Amygdala (tissue), 56 donors: ENCODE measurements at places on chromosomes 1 and 21.

DNA sequence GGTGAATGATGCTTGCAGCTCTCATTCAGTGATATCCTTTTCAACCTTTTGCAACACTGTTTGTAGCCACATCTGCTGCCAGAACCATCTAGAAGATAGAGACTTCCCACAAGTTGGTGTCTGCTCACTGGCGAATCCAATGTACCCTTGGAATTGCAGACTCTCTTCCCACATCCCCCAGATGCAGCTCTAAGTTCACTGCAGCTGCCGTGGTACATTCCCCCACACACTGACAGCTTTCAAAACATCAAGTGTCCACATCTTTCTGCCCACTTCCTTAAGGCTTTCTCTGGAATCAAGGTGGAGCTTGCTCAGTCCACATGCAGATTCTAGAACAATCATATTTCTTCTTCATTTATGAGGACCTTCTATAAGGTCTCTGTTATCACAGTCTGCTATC lies 99.2 kb downstream of the PLPPR4 start:
- DNase-seq = no peak

- peak; percentile 58 for DNase-seq
Measured at GRCh38 chr21:26846036-26846931, 1.1 kb upstream of the ADAMTS1 start.

GRCh38 chr1:35657851-35658250 lies 16.5 kb upstream of the PSMB2 start:
- no peak for DNase-seq

- DNase-seq = no peak
Measured at GRCh38 chr1:84919461-84919970, 26.5 kb upstream of the LPAR3 start.

- DNase-seq = no peak
Measured at GRCh38 chr1:229137271-229137670, 133.6 kb upstream of the RAB4A start.

- DNase-seq = no peak
Measured at GRCh38 chr1:14756589-14757285, 158.3 kb downstream of the KAZN start.

DNA sequence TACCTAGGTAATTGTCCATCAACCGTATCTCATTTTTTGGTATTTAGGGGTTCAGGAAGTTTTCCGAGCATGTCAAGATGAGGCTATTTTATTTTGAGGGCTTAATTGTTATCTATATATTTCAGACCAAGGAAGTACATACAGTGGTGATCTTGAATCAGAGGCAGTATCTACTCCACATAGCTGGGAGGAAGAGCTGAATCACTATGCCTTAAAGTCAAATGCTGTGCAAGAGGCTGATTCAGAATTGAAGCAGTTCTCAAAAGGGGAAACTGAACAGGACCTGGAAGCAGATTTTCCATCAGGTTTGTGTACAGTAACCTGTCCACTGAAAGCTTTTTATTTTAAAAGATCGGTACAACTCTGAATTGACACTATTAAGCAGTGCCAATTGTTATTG lies 130.2 kb downstream of the ZMYM4 start:
- no peak for DNase-seq

DNA sequence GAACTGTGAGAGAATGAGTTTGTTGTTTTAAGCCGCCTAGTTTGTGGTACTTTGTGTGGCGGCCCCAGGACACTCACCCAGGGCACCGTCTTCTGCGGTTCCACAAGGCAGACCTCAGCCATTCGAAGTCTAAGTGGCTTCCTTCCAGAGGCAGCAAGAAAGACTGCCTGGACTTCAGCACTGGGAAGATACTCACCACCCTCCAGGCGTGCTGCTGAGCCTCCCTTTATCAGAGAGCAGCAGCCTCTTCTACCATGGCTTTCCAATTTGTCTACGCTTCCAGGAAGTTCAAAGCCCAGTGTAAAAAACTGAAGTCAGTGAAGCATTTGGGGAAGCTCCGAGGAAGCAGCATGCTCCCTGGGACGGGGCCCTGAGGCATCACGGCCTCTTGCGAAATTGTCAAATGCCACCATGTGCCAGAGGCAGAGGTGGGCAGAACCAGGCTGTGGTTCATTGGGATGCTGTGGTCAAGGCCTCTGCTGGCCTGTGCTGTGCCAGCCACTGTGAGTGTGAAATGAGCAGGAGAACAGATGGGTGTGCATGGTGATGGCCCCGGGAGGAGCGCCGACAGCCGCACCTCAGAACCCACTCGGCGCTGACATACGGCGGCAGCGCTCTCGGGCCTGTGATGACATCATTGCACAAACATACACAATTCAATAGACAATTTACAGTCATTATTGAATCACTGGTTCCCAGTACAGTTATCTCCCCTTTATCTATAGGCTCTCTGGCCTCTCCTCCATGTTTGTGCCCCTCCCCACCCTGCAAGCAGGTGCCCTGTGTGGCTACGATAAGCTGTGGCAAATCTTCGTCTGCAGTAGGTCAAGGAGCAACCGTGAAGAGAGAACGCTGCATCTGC lies 110.4 kb downstream of the PDE9A start:
- DNase-seq = no peak

- no peak for DNase-seq
Measured at GRCh38 chr1:41631971-41632370, 147.5 kb upstream of the EDN2 start.

DNA sequence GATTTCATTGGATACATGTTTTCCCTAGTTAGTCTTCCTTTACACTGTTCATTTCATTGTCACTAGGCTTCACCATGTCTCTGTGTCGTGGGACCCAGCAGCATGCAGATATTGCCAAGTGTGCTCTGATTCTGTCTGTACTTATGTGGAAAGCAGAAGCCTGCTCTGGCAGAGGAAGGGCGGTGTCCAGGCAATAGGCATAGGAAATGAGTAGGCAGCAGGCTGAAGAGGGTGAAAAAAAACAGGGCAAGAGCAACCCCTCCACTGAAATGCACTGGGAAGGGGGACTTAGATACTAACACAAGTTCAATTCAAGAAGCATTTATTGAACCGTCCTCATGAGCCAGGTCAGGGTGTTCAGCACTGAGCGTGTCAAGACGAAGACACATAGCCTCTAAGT lies 85.2 kb upstream of the VAV3 start:
- no peak for DNase-seq

GRCh38 chr1:66450043-66450514 lies 83.9 kb upstream of the SGIP1 start:
- no peak for DNase-seq

DNA sequence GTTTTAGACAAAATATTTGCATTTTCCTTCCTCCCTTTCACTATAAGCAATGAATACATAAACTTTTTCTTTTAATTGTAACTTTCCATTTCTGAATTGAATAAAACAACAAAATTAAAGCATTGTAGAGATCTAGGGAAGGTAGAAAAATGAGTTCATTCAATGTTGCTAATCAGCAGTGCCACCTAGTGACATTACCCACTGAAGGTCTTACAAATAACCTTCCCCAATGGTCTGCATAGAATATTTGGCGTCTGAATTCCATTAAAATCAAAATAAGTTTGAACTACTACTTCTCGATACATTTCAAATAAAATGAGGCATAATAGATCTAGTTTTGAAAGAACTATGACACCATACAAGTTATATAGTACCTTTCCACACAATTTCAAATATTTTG lies 19.6 kb downstream of the FH start:
- DNase-seq = no peak

DNA sequence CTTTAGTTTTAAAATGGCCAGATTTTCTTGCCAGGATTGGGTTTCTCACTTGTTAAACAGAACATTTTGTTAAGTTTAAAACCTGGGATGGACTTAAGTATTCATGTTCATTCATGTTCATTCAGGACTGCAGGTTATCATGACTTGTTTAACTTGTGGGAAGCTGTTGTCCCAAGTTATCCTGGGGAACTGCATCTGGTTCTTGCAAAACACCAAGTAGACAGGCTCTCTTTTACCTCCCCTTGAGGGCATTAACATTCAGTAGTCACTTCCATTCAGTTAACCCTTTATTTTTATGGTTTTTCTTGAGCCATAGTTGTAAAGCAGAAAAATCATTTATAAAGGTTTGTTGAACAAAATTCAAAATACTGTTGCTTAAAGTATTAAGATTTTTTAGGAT lies 8.1 kb downstream of the SOD1 start:
- DNase-seq = no peak

- DNase-seq = no peak
Measured at GRCh38 chr1:51231120-51231519, 5.0 kb upstream of the RNF11 start.

GRCh38 chr1:247475793-247476192 lies 17.9 kb upstream of the OR2B11 start:
- no peak for DNase-seq

GRCh38 chr1:183652547-183653461 lies at the start of gene APOBEC4:
Gene APOBEC4 (minus strand): TSS chr1:183653316. CDS start chr1:183648781, 4,535 bp downstream.
- no peak for DNase-seq

DNA sequence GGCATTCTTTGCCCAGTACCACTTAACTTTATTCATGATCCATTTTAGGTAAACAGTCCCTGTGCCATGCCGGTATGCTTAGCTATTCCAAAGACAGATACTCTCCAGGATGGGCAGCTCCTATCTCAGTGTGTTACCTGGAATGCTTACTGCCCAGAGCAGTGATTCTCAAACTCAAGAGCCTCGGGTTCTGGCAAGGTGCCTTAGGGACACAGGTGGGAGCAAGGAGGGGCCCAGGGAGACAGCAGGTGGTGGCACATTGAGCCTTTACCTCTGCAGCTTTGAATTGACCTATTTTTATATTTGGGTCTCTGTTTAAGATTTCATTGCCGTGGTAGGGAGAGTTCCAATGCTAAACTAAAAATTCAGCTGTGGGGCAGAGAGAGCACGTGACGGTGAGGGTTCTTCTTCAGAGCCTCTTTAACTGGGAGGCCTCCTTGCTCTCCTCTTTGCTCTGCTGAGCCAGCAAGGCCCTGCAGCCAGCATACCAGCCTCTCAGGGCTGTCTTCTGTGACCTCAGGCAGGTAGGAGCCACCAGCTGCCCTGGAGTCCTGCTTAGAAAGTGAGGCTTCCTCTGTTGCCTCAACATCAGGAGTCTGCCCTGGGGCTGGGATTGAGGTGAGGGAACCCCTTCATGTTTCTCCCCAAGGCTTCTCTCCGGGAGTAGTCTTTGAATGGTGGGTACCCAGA lies 20.2 kb downstream of the PHGDH start:
- DNase-seq = no peak

- DNase-seq = no peak
Measured at GRCh38 chr1:30600706-30601105, 122.7 kb downstream of the MATN1 start.

- DNase-seq = no peak
Measured at GRCh38 chr1:202202500-202203168, 9.0 kb downstream of the LGR6 start.

DNA sequence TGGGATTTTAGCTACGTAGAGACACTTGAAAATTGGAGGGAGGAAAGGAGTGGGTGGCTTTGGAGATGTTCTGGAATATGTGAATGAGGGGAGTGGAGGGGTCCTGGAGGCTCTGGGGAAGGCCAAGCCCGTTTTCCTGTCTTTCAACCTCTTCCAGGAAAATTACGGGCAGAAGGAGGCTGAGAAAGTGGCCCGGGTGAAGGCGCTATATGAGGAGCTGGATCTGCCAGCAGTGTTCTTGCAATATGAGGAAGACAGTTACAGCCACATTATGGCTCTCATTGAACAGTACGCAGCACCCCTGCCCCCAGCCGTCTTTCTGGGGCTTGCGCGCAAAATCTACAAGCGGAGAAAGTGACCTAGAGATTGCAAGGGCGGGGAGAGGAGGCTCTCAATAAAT lies 442 bp upstream of the RUSC1 start:
- no peak for DNase-seq

GRCh38 chr1:208270651-208271141 lies 26.5 kb upstream of the PLXNA2 start:
- DNase-seq = no peak

DNA sequence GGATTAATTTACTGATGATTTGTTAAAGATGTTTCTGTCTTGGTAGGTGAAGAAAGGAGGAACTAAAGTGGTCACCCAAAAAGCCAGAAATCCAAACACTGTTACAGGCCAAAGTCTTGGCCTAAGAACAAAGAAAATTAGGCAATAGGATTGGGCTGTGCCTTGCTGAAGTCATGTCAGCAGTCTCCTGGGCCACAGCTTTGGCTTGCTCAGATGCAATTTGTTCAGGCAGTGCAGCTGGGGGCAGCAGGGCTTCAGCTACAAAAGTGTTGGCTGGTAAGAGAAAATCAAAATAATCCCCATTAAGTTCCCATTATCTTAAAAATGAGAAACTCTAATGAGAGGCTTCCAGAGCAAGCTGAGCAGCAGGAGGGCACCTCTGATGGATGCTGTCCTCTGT lies 14.0 kb upstream of the RAP1A start:
- DNase-seq = no peak

DNA sequence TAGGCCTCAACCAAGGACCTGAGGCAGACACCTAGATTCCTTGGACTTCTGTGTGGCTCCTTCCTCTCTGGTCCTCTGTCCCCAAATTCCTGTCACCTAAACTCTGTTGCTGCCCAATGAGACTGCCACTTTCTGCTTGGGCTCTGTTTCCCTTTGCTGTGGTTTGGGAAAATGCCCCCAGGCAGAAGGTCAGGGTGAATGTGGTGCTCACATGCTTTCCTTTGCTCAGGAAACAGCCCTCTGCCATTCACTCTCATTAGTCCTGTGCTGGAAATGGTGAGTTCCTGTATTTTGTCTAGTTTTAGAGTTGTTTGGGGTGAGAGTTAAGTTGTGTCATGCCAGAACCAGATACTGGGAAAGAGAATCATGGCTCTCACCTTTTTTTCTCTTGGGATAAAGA lies 22.7 kb upstream of the SHE start:
- no peak for DNase-seq

DNA sequence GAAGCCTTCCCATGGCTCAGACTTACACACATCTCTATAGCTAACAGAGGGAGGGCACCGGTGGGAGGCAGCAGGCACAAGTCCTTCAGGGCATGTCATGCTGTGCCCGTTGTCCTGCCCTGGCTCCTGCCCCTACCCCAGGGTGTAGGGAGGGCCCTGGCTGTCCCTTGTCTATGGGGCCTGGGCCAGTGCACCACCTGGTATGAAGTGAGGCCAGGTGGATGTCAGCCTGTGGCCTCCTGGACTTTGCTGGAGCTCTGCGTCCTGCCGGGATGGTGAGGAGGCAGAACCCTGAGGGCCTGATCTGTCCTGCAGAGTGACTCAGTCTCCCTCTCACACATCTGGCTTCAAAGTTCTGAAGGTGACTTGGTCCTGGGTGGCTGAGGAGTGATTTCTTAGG lies 47.3 kb upstream of the GPR37L1 start:
- DNase-seq = no peak

- no peak for DNase-seq
Measured at GRCh38 chr1:46530791-46531409, 20.5 kb downstream of the KNCN start.

GRCh38 chr1:2203671-2204414 lies 9.3 kb upstream of the FAAP20 start:
- DNase-seq = no peak

- no peak for DNase-seq
Measured at GRCh38 chr1:180922631-180923015, 9.9 kb downstream of the KIAA1614 start.

DNA sequence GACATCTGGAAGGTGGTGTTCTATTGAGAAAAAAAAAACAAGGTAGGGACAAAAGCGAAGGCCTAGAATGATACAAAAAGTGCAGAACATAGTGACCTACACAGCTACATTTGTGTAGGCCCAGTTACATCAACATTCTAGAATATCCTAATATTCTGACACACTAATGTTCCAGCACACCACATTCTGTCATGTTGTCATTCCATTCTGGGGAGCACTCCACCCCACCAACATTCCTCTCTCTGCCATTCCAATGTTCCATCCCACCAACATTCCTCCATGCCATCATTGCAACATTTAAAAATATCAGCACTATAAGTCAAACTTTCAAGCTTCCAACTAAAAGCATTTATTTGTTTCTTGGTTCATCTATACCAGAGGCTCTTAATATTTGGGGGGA lies 28.5 kb downstream of the COA7 start:
- no peak for DNase-seq
